ENCODE measurements at places on chromosomes 7 and 10. TPM values are rescaled to one million over a fixed set of nuclear protein-coding genes. Genes with fewer than 3 reads are reported as not detected.

AKR1B15 gene
- not detected for total RNA-seq

DNA sequence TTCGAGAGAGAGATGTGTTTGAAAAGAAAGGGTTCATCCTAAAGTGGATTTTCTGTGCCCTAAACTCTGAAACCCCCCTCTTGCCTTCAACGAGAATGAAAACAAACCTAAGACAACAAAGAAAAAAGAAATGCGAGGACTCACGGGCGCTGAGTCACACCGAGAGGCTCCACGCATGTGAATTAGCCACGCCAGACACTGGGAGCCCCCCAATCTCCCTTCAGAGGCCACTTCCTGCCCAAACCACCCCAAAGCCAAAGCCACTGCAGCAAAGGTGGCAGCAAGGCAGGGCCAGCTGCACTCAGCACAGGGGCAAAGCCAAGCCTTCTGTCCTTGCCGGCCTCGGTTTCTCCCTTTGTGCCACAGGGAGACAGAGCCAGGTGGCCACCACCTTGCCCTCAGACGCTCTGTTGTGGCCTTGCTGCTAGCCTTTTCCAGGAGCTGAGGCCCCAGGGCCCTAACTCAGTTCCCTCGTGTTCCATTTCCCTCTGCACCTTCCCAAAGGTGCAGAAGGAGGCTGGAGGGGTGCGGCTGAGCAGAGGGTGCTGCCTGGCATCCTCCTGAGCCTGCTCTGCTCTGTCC is 93.3 kb downstream of the FAM53B start:
- DNase-seq, result no peak
- H3K4me3 ChIP-seq, result no peak overlapping the region
- no peaks in the 10 kb centered on the region for H3K27me3 ChIP-seq
- no peak overlapping the region for H3K27ac ChIP-seq
- H3K4me1 ChIP-seq, result peaks cover 88% of the 10 kb centered on the region

NPY gene
- total RNA-seq, result 25.3 TPM

DNA sequence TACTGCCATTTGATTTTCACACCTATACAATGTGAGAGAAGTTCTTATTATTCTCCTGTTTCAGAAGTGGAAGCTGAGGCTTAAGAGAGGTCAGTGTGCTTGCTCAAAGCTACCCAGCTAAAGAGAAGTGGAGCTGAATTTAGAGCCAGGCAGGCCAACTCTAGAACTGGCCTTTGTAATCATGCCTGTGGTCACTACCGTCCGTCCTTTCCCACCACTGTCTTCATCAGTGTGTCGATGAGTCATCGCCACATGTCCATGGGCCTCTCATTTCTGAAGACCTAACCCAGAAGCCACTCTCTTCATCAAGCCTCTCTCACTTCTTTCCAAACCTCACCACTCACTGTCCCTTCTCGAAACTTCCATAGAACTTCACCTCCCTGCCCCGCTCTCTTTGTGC is 237.8 kb downstream of the KIAA1217 start:
- no peak for DNase-seq
- no peaks in the 10 kb centered on the region for H3K36me3 ChIP-seq
- no peak overlapping the region for H3K4me3 ChIP-seq
- no peaks in the 10 kb centered on the region for H3K4me1 ChIP-seq
- no peaks in the 10 kb centered on the region for H3K27me3 ChIP-seq

ASAH2 gene
- total RNA-seq, result 0.42 TPM

LRRD1 gene
- not detected for total RNA-seq
